Thyroid gland (tissue), 4 donors: ENCODE measurements at places on chromosomes 3 and 15. TPM values are rescaled to one million over a fixed set of nuclear protein-coding genes. Genes with fewer than 3 reads are reported as not detected.
A peak's percentile ranks its signal among the peaks of the same experiment; 100 is the strongest.

DNA sequence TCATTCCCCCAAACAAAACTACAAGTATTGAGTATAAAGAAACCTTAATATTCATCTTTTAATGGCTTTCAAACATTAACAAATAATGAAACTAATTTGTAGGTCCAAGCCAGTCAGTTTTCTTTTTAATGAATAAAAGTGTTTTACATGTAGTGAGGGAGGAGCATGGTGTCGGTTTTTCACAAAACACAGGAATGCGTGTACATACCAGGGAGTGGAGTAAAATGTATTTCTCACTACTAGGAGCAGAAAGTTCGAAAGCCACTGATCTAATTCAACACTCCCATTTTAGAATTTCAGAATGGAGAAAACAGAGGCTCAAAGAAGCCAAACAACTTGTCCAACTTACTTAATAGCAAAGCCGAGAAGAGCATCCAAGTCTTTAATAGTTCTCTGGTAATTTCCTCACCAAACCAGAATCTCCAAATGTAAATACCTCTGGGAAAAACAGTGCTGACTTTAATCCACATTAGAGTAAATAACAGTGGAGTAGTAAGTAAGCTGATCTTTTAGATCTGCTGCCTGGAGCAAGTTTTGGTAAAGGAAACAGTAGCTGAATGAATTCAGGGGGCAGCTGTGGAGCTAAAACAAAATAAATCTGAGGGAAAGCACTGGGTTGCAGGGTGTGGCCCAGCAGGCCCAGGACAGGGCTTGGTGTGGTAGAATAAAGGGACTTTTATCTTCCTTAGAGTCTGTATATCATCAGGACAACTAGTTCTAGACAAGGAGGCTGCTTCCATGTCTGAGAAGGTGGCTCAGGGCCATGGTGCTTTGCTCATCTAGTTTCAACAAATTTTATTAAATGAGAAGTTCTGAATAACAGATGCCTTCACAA lies 7.9 kb downstream of the ANP32A start:
- no peak overlapping the region for H3K4me3 ChIP-seq
- H3K27me3 ChIP-seq: no peaks in the 10 kb centered on the region
- H3K36me3 ChIP-seq: no peaks in the 10 kb centered on the region
- no peak overlapping the region for H3K27ac ChIP-seq
- no peak for DNase-seq
- H3K4me1 ChIP-seq: peaks cover 19% of the 10 kb centered on the region

DNA sequence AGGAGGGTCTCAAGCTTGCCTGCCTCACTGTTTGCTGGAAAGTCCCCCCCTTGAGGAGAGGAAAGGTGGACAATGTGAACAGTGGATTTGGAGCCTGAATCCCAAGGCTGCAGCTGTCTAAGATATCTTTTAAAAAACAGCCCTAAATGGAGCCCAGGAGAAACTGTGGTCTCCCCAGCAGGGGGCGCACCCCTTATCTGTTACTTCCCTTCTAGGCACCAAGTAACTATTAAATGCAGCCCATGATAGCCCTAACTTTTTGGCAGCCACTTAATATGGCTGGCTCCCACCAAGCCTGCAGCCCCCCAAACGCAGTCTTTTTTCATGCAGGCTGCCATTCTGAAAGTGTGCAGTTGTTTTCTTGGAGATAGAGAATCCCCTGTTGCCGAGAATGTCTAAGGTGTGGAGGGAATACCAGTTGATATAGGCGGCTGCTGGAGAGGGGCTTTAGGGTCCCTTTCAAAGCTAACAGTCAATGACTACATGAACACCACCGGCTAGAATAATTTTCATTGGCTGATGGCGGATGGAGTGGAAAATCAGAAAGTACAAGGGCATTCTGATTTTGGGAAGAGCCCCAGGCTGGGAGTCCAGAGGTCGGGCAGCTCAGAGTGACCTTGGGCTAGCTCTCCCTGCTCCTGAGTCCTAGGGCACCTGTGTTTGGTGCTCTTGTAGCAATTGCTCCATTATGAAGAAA lies 1.3 kb downstream of the RHCG start:
- no peaks in the 10 kb centered on the region for H3K27me3 ChIP-seq
- no peak for DNase-seq
- H3K36me3 ChIP-seq: no peaks in the 10 kb centered on the region
- H3K27ac ChIP-seq: no peak overlapping the region
- H3K4me3 ChIP-seq: no peak overlapping the region

DNA sequence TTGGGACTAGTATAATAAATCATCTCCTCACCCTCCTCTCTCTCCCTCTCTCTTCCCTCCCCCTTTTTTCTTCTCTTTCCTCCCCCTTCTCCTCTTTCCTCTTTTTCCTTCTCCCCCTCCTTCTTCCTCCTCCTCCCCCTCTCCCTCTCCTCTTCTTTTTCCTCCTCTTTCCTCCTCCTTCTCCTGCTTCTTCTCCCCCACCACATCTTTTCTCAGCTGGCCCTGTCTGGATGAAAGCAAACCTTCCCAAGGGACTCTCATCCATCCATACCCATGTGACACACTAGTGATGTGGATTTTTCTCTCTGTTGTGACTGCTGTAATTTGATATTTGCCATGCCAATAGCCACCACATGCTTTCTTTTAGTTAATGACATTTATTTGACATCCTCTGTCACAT lies 127.2 kb downstream of the EBLN2 start:
- no peaks in the 10 kb centered on the region for H3K27me3 ChIP-seq
- no peak overlapping the region for H3K27ac ChIP-seq
- no peaks in the 10 kb centered on the region for H3K36me3 ChIP-seq

GRCh38 chr3:126558336-126559071 lies at the start of gene C3orf22:
C3orf22 (minus strand) TSS chr3:126558932; CDS start chr3:126553390, 5,542 bp downstream.
- no peaks in the 10 kb centered on the region for H3K36me3 ChIP-seq
- H3K4me1 ChIP-seq: no peaks in the 10 kb centered on the region
- no peak for DNase-seq
- H3K4me3 ChIP-seq: no peak within 1 kb of the TSS
- no peaks in the 10 kb centered on the region for H3K27me3 ChIP-seq

- peaks cover 9% of the 10 kb centered on the region for H3K4me1 ChIP-seq
- no peaks in the 10 kb centered on the region for H3K27me3 ChIP-seq
- DNase-seq: peak; percentile 93
- H3K4me3 ChIP-seq: peak within 1 kb of the TSS; percentile 69
- H3K36me3 ChIP-seq: no peaks in the 10 kb centered on the region
These were observed at the start of gene MCTP2 for GRCh38 chr15:94230883-94231722. MCTP2 (plus strand) TSS chr15:94231561; CDS start chr15:94298266, 66,705 bp downstream.

ENTPD3 gene
- total RNA-seq: 2.1 TPM

LRRIQ4 gene
- total RNA-seq: not detected

SAMMSON gene
- total RNA-seq: 0.67 TPM
